ENCODE measurements at places on chromosomes 13 and 19. TPM values are rescaled to one million over a fixed set of nuclear protein-coding genes. Genes with fewer than 3 reads are reported as not detected.

- DNase-seq = no peak
Observed at GRCh38 chr19:31147234-31147633, 202.0 kb downstream of the TSHZ3 start.

ZNF284 gene
- 1.7 TPM for total RNA-seq

- DNase-seq = no peak
Observed at GRCh38 chr19:34957830-34958751, 5.9 kb downstream of the ZNF792 start.

PPAN gene
- 27.0 TPM for total RNA-seq

DNA sequence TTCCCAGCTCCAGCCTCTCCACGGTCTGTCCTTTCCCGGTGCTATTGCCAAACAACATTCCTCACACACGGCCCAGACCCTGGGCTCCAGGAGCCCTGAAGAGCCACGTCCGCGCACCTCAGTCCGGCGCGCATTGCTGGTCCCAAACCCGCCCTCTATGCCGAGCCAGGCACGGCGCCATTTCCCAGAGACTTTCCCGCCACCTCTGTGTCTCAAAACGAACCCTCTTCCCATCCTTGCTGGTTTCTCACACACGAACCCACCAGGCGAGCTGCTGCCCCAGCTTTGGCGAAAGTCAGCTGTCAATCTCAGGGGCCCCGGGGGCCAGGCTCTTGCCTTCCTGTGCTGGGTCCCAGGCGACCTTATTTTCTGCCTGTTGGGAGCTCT, 28.0 kb upstream of the F7 start:
- peak; percentile 41 for DNase-seq

- DNase-seq = no peak
Observed at GRCh38 chr13:109654341-109655205, 131.8 kb downstream of the IRS2 start.

GRCh38 chr13:28658796-28659620, at the start of gene POMP:
Gene POMP, plus strand, starts transcription at chr13:28659130. Its CDS starts 55 bp downstream, at chr13:28659185.
- peak; percentile 98 for DNase-seq

XAB2 gene
- 25.3 TPM for total RNA-seq
